Activated T-helper 2 cell treated with anti-CD3 and anti-CD28 coated beads, Interferon-gamma antibody, Interleukin-2, Interleukin-4, amounts not matched to agents 10 μg/mL and 5 μg/mL and 100 μg/mL, durations not matched to agents 14 hours and 24 hours and 36 hours (primary cell): ENCODE measurements at places on chromosomes 12 and 14.

DNA sequence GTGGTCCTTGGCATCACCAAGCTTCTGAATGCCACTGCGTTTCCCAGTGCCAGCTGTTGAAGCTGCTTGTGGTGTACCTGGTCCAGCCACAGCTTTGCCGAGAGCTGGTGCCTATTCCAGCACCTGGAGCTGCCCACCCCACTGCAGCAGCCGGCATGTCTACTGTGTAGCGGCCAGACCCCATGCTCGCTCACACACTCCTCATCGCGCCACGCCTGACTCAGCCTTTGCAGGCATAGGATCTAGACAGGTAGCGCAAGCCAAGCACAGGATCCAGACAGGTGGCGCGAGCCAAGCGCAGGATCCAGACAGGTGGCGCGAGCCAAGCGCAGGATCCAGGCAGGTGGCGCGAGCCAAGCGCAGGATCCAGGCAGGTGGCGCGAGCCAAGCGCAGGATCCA, 11.6 kb upstream of the ZNF605 start:
- no peak for DNase-seq

DNA sequence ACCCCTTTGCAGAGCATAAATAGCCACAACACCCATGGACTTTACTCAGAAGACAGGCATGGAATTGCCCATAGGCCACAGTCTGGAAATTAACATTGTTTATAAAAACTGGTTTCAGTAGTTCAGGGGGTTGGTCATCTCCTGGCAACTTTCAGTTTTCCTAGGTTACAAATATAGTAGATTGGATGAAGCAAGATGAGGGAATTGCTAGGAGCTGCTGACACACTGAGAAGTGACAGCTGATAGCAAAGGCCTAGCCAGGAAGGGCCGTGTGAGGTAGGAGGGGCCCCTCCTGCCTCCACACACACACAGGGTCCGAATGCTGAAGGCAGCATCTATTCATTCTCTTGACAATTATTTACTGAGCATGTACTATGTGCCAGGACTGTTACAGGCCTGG, 8.3 kb downstream of the GALNT16 start:
- no peak for DNase-seq

- DNase-seq: no peak
Observed at GRCh38 chr14:34359420-34360117, 102.5 kb downstream of the SPTSSA start.

- peak; percentile 54 for DNase-seq
Observed at GRCh38 chr12:53097564-53098353, at the start of gene IGFBP6. TSS of gene IGFBP6 (plus strand) at chr12:53097667. CDS start at chr12:53097718, 51 bp downstream.

DNA sequence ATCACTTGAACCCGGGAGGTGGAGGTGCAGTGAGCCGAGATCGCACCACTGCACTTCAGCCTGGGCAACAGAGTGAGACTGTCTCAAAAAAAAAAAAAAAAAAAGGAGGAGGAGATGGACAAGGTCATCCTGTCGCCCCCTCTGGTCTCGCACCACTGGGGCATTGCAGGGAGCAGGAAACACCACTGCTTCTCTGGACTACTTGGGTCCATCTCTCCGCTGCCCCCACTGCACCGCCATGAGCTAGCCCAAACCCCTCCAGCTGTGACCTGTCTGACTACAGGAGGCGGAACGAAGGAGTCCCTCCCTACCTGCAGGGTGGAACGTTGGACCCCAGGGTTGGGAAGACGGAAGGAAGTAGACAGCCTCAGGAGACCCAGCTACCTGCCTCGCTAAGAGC, 18.2 kb upstream of the FAM222A start:
- DNase-seq: no peak

DNA sequence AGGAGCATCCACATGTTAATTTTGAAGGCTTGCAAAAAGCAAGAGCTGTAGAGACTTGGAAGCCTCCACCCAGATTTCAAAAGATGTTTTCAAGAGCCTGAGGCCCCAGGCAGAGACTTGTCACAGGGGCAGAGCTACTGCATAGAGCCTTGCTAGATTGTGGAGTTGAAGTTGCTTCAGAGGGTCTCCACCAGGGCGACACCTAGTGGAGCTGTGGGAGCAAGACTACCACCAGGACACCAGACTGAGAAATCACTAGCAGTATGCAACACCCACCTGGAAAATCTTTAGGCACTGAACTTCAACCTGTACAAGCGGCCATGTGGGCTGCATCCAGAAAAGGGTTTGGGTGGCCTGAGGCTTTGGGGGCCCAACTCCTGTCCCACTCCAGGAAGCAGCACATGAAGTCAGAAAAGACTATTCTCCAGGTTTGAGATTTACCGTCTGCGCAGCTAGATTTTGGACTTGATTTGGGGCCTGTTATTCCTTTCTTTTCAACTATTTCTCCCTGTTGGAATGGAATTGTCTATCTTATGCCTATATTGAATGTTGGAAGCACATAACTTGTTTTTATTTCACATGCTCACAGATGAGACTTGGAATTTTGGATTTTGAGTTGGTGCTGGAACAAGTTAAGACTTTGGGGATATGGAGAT, 508.6 kb downstream of the FLRT2 start:
- peak; percentile 12 for DNase-seq

DNA sequence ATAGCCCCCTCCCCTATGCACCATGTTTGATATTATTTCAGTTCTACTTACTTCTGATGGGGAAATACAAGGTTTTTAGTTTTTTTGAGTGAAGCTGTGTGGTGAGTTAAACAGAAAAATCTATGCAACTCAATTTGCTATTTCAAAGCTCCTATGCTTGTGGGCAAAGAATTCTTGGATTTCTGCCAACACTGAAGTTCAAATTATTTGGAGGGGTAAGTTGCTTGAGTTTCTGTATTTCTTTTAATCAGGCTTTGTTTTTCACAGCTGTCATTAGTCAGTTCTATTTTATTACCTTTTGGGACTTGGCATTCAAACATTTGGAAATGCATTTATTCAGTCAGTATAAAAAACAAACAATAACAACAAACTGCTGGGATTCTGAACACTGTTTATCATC, 407.5 kb upstream of the MGAT4C start:
- DNase-seq: no peak

- no peak for DNase-seq
Observed at GRCh38 chr12:131634037-131634436, 76.9 kb upstream of the SFSWAP start.

GRCh38 chr14:50099335-50099734, 17.0 kb downstream of the VCPKMT start:
- no peak for DNase-seq

GRCh38 chr14:63715360-63715759, 12.5 kb downstream of the SGPP1 start:
- DNase-seq: no peak

GRCh38 chr12:114414031-114414865, 8.3 kb upstream of the TBX5 start:
- no peak for DNase-seq

DNA sequence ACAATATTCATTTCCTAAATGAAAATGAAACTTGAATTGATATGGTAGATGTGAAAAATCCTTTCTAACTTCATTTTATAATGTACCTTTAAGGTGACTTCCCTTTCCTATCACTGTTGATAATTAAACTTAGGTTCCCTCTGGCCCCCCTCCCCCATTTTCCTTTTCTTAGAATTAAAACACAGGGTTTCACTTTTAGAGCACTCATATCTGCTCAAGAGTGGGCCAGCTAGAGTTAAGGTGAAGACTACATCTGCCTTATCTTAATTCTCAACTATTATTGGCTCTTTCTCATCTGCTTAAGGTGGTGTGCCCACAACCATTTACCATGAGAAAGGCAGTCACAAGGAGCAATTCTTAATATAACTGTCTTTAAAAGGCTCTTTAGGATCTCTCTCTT, 49.7 kb downstream of the LIN52 start:
- no peak for DNase-seq

- DNase-seq: no peak
Observed at GRCh38 chr14:63266106-63266505, 52.6 kb downstream of the GPHB5 start.

DNA sequence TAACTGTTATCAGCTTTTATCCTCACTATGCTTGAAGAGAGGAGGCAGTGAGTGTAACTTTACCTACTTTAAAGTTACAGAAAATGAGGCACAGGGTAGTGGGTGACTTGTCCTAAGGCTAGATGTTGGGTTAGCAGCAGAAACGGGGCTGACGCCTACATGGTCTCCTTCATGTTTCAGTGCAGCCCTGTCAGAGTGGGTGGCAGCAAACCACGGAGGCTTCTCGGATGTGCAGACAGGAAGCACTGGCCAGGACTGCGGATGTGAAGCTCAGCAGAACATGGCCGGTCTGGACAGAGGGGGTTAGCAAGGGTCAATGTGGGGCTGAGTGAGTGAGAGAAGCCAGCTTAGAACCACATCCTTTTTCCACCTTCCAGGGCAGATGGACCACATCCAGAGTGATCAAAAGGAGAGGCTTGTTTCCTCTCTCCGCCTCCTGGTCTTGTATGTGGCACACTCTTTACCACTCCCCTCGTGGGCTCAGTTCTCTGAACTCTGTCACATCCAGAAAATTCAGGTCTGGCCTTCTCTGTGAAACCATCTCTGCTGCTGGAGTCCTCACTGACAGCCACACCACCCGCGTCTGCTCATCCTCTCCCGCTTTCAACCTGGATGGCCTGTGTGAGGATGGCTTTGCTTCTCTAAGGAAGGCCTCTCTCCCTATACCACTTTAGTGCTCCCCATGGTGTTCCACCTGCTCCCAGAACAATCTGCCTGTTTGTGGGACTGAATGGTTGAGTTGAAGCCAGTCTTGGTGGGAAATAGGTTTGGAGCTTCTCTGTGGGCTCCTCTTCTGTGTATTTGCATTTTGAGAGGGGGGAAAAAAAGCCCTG, 14.1 kb downstream of the SUSD6 start:
- peak; percentile 72 for DNase-seq

- DNase-seq: no peak
Observed at GRCh38 chr14:104545151-104545941, 34.2 kb upstream of the C14orf180 start.

DNA sequence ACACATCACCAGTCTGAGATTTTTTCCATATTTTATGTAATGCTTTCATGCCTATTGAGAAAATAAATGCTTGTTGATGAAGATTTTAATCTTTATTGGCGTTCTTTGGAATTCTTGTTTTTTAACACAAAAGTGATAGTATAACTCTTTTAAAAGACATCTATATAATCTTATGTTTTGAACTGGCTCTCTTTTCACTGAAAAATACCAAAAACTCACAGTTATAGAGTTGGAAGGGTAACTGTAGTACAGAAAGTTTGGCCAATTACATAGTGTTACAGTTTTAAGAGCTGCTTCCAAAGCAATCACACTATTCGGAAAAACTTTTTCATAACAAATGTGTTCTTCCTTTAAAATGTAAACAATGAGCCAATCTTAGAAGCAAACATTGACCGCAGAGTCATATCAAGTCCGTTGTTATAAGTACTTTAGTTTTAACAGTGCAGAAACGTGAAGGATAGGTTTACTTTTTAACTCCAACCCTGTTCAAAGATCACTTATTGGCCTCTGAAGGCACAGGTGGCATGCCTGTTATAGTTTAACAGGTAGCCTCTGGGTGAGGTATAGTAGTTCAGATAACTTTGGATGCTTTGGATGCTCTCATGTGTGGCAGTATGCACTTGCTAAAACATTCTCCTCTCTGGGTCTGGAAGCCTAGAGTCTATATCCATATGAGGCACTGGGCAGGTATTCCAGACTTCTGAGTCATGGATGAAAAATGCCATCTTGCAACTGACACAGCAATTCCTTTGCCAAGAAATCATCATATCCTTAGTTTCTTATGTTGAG, 12.1 kb upstream of the NTN4 start:
- DNase-seq: no peak

DNA sequence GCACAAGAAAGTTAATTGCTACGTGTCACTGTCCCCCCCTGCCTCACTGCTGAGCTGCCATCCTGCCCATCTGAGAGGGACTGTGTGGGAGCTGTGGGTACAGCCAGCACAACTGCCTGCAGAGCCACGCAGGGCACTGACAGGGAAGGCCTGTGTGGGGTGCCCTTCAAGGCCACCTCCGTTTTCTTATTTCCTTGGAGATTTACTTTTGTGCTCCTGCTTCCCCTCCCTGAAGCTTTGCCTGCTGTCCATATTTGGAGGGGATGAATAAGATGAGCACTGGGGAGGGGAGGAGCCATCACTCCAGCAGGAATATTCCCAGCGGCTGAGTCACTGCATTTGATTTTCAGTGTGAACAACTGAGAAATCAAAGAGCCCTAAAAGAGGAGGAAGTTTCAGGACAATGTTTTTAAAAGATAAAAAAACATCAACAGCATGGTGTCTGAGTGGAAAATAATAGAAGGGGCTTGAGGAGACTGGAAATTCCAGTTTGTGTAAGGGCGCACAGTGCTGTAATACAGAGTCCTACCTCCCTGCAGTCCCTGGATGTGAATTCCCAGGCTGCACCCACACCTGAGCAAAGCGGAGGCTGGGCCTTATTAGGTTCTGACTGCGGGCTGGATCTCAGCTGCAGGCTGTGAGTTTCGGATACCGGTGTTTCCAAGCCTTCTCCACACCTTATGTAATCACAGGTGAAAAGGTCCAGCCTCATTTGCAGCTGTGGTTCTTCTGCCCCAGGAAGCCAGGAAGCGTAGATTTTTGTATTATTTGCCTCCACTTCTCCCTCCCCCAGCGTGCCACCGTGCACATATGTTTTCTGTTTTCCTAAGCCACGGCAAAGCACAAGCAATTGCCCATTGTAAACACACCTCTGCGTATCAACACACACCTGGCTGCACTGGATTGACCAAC, 192.6 kb upstream of the BCL2L14 start:
- DNase-seq: no peak

DNA sequence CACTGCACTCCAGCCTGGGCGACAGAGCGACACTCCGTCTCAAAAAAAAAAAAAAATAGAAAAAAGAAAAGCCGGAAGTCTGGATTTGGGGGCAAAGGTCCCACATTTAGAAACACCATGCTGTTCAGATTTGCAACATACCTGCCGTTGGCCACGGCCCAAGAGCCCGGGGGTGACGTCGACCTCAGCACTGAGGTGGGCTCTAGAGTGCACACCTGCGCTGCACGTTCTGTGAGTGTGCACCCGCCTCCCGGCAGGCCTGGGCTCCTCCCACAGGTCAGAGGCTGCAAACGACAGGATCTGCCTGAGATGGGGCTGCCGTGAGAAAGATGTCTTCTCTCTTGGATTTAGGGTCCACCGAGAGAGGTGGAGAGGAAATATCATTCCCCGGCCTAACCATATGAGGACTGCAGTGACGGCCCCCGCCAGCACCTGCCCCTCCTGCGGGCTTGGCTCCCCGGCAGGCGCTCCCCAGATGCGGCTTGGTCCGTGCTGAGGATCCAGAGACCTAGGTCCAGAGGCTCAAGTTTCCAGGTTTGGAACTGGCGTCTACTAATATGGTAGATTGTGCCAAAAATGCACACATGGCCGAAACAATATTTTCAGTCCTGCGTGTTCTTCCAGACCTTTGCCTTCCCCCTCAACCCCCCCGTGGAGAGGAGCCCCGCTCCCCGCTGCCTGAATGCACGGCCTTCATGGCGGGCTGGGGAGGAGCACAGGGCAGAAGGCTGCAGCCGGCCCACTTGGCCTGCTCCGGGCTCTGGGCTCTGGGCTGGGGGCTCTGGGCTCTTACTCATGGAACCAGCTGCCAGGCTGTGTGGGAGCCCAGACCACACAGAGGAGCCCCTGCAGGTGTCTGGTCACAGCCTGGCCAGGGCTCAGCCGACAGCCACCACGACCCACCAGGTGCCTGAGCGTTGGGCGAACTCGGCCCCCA, 58.8 kb upstream of the FBRSL1 start:
- no peak for DNase-seq
